ENCODE measurements at places on chromosomes 11 and 22.

GRCh38 chr22:30005213-30005857 is 74.9 kb upstream of the HORMAD2 start:
- DNase-seq: peak; percentile 38

DNA sequence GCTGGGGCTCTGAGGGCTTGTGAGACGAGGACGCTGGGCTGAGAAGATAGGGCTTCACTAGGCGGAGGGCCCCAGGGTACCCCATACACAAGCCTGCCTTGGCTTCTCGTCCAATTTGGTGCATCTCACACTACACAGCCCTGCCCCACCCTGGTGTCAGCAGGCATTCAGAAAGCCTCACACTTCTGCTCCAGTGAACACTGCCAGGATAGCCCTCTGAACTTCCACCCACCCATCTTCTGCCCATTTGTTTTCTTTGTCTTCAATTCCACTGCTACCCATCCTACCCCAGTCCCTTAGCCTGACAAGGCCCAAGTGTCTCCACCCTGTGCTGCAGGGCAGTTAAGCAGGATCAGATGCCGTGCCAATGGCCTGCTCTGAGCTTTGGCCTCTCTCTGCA is 1.9 kb upstream of the BUD13 start:
- no peak for DNase-seq

DNA sequence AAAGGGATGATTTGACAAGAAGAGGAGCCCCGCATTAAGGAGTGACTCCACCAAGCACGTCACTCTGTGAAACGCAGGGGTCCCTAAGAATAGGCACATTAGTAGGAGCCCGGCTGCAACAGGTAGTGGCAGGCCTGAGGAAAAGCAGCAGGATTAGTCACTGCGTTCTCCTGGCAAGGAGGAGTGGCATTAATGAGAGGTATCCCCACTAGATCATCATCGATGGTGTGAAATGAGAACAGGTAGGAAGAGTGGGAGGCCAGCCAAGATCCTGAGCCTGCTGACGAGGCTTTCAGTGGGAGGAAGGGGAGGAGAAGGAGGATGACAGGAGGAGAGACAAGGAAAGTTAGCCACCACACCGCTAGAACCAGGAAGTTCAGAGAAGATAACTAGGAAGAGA is 38.6 kb downstream of the NRXN2 start:
- DNase-seq: peak; percentile 94

GRCh38 chr11:83319346-83319745 is 33.2 kb upstream of the CCDC90B start:
- DNase-seq: no peak

- DNase-seq: no peak
These were observed 22.9 kb downstream of the CDKN1C start for GRCh38 chr11:2862395-2863275.

DNA sequence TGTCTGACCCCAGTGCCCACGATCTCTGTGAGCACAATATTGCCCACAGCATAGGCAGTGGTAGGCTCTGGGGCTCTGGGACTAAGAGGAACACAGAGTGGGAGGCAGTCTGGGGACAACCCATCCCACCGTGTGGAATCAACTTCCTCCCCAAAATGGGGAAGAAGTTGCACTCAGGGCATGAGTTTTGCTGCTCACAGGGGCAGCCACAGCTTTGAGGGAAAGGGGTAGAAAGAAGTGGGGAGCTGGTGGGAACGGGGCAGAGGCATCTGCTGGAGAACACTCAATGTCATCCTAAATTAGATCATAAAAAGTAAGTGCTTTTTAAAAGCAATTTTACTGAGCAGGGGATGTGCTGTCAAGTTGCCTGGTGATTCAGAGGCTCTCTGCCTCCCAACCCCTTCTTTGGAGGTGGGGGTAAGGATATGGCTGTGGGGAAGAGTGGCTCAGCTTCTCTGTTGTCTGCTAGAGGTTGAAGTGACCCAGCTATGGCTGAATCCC is 233.8 kb upstream of the NCAM1 start:
- DNase-seq: no peak

- no peak for DNase-seq
These were observed 13.3 kb downstream of the SERPIND1 start for GRCh38 chr22:20787223-20787622.

DNA sequence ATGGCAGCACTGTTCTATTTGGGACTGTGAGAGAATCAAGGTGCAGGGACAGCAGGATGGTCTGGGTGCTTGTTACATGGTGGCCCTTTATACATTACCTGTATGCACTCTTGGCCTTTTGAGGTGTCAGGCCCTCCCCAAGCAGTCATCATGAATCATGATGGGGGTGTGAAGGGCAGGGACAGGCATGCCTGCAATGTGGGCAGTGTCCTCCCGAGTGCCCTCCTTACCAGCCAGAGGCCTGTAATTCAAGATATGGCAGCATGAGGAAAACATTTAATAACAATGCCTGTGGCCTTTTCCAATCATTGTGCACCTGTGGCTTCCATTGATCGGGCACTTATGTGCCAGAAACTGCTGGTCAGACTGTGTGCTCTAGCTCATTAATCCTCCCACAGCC is 25.5 kb upstream of the CYP2D6 start:
- DNase-seq: peak; percentile 67

- DNase-seq: no peak
These were observed 2.9 kb downstream of the SLC16A8 start for GRCh38 chr22:38080850-38081635.

GRCh38 chr11:121437686-121438078 is 14.4 kb upstream of the SORL1 start:
- no peak for DNase-seq

DNA sequence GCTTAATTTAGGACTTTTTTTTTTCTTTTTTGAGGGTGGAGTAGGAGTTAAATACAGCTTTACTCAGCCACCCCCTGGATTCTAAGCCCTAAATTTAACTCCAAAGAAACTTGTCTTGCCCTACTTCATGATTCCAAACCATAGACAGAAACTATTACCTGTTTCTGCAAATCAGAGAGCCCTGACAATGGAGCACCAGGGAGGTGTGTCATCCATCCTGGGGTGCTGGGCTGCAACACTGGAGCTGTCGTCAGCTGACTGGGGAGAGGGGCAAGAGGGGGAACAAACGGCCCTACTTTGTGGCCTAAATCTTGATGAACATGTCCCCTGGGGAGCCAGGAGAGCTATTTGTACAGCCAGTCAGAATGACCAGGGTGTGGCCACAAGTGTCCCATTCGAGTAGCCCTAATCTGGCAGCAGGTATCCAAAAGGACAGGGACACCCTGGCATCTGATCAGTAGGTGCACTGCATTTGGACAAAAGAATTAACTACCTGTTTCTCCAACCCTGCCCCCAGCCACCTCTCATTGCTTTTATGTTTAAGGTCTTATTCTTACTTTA is 50.8 kb downstream of the PLEKHA7 start:
- DNase-seq: no peak

- DNase-seq: no peak
These were observed 12.6 kb downstream of the MED17 start for GRCh38 chr11:93796441-93797231.

DNA sequence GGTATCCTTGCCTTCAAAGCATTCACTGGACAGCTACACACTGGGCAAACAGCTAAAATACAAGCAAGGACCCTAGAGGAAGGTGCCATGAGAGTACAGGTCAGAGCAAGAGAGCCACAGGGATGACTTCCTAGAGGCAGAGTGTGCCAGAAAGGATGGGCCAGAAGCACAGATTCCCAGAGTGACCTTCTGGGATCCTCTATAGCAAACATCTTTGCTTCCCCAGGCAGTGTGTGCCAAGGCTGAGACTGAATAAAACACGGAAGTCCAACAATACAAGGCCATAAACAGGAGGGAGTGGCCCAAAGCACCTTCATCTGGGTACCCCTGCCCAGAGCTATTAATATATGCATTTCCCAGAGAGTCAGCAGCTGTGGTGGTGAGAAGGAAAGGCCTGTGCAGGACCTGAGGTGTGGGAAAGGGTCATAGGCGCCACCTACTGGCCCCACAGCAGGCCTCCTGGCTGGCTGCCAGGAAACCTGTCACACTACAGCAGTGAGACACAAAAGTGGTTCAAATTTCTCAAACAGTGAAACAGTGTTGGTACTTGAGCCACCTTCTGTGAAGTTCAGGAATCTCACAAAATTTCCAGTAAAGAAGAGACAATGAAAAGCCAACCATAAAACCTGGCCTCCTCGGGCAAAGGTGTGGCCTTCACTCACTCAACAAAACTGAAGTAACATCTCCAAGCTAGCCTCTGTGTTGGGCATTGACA is 20.3 kb downstream of the CLPB start:
- peak; percentile 76 for DNase-seq

DNA sequence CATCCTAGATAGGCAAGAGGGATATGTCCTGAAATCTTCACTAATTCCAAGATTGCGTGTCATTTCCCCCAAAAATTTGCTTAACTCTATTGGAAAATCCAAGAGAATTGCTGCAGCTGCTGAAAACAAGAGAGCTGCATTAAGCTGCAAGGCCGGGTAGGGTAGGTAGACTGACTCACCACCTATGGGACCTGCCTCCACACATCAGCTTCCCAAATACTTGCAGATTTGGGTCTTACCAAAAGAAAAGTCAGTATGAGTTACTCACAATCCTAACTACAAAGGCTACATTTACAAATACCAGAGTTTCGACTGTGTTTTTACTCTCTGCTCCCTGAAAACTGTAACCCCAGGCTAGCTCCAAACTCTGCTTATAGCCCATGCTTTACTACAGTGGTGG is 142.5 kb upstream of the TEAD1 start:
- DNase-seq: no peak

GRCh38 chr11:33668468-33668825 is 32.2 kb downstream of the C11orf91 start:
- DNase-seq: no peak

- DNase-seq: no peak
These were observed 50.4 kb downstream of the PDGFD start for GRCh38 chr11:104113541-104113940.

DNA sequence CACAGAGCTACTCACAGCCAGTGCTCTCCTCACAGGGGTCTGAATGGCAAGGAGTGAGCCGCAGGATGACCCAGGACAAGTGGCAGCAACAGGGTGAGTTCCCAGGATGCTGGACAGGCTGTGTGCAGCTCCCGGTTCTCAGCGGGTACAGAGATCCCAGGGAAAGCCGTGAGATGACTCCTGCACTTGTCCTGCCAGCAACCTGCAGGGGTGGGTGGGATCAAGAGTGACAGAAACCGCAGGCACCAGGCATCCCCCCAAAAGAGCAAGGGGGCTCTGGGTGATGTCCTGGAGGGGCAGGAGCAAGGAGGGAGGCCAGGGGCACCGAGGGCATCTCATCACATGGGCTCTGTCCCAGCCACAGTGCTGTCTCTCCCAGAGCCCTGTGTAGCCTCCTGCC is 15.9 kb upstream of the PRODH start:
- no peak for DNase-seq

GRCh38 chr11:72626414-72626936 is 47.7 kb downstream of the PDE2A start:
- no peak for DNase-seq

- DNase-seq: no peak
These were observed 264.5 kb upstream of the SORL1-AS1 start for GRCh38 chr11:121717296-121717695.

DNA sequence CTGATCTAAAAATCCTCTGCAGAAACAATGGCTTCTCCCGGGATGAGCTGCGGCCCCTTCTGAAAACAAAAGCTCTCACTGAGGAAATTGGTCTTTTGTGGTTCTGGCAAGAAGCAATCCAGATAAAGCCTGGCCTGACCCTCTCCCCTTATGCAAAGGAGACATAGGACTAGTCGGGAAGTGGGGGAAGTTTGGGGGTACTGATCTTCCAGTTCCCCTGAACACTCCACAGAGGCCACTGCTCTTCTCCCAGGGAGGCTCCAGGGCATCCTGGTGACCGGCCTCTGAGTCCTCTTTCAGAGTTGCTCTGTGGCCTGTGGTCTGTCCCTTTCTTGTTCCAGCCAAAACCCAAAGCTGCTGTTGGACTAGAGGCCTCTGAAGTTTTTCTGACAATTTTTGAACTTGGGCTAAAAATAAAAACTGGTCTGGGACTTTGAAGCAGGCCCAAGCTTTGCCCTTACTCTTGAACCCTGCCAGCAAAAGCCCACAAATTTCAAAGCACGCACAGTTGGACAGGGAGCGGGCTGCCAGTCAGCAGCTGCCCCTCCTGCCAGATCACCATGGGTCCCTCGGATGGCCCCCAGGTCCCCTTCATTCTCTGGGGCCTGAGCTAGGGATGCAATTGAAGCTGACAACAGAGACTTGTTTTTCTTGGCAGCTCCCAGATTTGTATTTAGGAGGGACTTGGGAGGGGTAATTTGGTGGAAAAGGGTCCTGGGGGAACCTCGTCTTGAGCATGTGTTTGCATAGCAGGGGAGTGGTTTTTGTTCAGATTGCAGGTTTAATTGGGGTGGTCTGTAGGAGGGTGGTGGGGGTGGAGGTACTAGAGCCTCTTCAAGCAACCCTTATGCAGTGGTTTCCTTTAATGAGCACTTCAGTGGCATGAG is 381.6 kb upstream of the CADM1 start:
- DNase-seq: no peak

DNA sequence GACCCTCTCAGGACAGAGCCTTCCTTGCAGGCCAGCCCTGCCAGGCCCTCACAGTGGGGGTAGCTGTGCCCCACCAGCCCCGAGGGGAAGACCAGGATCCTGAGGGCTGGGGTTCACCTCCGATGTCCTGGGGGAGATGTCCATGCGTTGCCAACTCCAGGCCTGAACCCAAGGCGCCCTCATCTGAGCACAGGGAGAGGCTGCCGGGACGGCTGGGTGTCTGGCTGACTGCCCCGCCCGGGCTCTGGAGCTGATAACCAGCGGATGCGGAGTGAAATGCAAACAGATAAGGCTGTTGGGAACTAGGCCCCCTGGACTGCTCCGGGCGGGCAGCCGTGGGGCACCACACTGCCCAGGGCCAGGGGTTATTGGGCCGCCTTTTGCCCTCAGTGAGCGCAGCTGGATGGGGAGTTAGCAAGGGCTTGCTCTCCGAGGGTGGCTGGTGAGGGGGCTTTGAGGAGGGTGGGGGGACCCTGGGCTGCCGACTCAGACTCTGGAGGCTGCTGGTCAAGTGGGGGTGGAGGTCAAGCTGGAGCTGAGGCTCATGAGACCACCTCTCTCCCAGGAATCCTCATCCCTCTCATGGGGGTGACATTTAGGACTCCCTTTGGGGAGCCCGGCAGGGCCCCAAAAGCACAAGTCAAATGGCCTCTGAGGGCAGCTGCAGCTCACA is 5.6 kb upstream of the MUC6 start:
- DNase-seq: no peak

- DNase-seq: no peak
These were observed 6.4 kb upstream of the HTATIP2 start for GRCh38 chr11:20357150-20357549.

DNA sequence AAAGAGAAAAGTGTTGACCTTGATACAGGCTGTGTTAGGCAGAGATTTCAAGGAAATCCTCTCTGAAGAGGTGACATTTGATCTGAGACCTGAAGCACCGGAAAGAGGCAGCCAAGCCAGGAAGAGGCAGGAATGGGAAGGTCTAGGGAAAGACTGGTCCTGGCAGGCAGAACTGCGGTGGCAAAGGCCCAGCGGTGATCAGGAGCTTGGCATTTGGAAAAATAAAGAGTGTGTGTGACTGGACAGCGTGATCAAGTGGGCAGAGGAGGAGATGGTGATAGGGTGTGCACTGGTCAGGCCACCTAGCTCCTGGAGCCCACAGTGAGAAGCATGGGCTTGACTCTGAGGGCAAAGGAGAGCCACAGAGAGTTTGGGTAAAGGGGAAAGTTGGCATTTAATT is 27.2 kb upstream of the GAB4 start:
- no peak for DNase-seq

- DNase-seq: no peak
These were observed 9.4 kb upstream of the NAP1L4 start for GRCh38 chr11:3001496-3001895.

- DNase-seq: no peak
These were observed 229.3 kb upstream of the NARS2 start for GRCh38 chr11:78803995-78804394.

Data from RWPE1 (cell line).